ENCODE measurements at places on chromosomes 2 and 18. TPM values are rescaled to one million over a fixed set of nuclear protein-coding genes. Genes with fewer than 3 reads are reported as not detected.

DNA sequence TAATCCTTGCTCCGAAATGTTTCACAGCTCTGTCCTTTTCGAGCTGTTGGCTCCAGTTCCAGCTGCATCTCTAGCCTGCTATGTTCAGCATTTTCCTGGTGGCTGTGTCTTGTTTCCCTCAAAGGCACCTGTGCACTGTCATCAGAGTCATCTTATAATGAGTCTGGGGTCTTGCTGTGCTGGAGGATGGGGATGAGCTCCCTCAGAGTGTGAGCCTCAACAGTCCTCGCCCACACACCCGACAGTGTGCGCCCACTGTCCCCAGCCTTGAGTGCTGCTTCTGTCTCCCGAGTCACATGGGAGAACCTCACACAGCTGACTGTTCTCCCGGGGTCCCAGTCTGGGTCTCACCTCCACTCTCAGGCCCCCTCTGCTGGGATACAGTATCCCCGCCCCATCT is 25.4 kb downstream of the SPP2 start:
- no peak for ATAC-seq

The KCNIP3 gene
- total RNA-seq, result 0.75 TPM

DNA sequence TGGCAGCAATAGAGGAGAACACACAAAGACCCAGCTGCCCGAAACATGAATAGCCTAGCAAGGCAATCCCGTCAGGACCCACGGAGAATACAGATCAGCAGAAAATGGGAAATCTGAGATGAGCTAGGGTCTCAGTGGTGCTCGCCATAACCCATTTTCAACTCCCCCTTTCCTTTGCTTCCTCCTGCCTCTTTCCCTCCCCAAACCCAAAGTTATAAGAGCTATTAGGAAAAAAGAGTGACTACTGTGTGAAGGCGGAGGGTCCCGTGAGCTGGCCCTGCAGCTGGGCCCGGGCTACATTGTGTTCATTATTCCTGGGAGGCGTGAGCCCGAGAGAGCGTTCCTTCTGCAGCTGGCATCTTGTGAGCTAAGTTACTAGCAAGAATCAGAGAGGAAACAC is 118.4 kb downstream of the PID1 start:
- no peak for ATAC-seq

GRCh38 chr2:39407516-39408296 is 29.4 kb downstream of the MAP4K3 start:
- no peak for ATAC-seq

GRCh38 chr2:159773426-159773825 is 24.6 kb downstream of the CD302 start:
- no peak for ATAC-seq

All from motor neuron (in vitro differentiated cells).